BJ (cell line): ENCODE measurements at places on chromosomes 3 and 15. TPM values are rescaled to one million over a fixed set of nuclear protein-coding genes. Genes with fewer than 3 reads are reported as not detected.

DNA sequence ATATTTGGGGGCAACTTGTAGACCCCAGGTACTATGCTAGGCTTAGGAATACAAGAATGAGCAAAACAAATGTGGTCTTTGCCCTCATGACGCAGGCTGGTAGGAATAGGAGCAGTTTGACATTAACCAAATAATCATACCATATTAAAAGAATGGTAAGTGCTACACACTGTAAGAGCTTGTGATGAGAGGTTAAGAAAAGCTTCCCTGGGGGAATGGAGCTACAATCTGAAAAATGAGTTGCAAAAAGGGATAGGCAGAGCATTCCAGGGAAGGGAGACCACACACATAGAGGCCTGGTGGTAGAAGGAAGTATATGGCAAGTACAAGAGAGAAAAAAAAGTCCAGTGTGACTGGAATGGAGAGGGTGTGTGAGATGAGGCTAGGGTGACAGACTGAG lies 37.3 kb downstream of the TMOD3 start:
- DNase-seq = no peak

DNA sequence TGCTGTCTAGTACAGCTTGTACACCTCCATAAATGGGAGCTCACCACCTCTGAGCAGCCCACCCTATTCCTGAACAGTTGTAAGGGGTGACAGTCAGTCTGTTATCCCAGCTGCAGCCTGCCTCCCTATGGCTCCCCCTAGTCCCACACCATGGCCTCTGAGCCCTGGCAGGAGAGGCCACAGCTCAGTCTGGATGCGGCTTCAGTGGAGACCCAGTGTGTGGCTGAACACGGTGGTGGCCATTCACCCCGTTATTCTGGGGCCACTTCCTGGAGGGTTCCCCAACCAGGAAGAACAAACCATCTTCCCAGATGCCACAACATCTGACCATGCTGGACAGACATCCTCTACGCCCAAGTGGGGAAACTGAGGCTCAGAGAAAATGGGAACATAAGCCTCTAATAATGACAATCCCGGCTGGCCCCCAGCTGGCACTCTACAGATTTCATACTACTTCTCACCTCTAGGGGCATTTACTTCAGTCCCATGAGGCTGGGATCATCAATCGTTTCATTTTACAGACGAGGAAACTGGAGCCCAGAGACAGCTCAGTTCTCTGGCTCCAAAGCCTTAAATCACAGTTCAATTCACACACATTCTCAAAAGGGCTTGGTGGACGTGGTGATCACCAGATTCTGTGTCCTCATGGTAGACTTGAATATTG lies 9.2 kb upstream of the GRIP2 start:
- DNase-seq = no peak

The ITIH3 gene
- polyA plus RNA-seq = 1.3 and 1.7 TPM in 2 replicates

The OSTN gene
- not detected in 2 replicates for polyA plus RNA-seq

The LRRC15 gene
- polyA plus RNA-seq = 0.67 and 1.2 TPM in 2 replicates

The PRICKLE2 gene
- 3.5 and 3.9 TPM in 2 replicates for polyA plus RNA-seq
